DND-41 (cell line): ENCODE measurements at places on chromosomes 12 and 14.

DNA sequence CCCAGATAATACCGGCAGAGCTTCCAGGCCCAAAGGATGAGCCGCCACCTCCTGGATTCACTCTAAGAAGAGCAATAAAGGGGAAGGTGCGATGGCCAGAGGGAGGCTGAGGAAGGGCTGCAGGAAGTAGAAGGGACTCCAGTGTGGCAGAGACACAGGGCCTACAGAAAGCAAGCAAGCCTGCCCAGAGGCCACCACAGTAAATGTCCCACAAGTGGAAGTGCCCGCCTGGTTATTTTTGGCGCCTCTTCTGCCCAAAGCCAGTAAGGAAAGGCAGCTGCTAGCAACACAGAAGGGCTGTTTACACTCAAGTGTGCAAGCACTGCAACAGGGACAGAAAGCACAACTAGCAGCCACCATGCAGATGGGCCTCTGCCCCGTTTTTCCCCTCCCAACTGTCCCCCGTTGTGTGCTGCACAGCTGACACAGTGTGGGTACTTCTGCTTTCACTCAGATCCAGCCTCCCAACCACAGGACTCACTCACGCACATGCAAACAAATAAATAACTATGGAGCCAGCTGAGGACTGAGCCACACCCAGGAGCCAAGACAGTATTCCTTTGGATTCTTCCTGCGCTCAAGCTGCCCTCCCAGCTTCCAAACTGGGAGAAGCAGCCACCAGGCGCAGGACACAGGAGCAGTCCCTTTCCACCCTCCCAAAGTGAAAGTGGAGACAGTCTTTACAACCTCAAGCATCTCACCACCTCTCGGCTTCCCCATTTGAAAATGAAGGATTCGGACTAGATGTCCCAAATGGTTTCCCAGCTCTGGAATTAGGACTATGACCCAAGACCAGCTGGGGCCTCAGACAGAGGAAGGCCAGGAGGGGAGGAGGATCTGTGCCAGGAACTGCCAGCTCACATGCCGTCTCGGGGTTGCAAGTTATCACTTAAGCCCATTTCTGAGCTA lies 40.0 kb upstream of the PNMA1 start:
- DNase-seq: no peak

GRCh38 chr12:57214398-57214781 lies 2.2 kb upstream of the NXPH4 start:
- DNase-seq: peak; percentile 78

DNA sequence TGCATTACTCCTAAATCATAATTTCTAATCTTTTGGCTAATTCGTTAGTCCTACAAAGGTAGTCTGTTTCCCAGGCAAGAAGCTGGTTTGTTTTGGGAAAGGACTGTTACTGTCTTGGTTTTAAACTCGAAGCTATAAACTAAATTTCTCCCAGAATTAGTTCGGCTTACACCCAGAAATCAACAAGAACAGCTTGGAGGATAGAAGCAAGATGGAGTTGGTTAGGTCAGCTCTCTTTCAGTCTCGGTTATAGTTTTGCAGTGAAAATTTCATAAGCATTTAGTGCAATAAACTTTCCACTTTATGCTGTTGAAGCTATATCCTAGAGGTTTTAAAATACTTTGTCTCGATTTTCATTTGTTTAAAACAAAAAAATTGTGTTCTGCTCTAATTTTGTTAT lies 100.3 kb downstream of the SLCO1A2 start:
- DNase-seq: no peak

- DNase-seq: peak; percentile 17
Observed at GRCh38 chr12:115922952-115923564, 354.4 kb downstream of the MED13L start.

DNA sequence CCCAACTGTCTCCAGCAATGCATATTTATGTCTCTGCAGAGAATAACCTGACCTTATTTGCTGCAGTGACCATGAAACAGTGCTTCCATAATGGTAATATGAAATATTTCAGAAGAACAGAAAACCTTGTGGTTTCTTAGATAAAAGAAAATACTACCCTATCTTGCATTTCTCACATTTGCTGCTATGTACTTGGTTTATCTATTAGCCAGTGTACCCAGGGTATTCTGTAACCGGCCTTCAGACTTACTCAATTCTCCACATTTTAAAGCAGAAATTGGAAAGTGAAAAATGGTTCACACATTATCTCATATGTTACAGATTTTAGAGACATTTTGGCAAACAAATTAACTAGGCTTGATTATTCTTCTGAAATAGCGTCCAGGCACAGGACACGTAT lies 57.9 kb upstream of the CCDC91 start:
- no peak for DNase-seq

DNA sequence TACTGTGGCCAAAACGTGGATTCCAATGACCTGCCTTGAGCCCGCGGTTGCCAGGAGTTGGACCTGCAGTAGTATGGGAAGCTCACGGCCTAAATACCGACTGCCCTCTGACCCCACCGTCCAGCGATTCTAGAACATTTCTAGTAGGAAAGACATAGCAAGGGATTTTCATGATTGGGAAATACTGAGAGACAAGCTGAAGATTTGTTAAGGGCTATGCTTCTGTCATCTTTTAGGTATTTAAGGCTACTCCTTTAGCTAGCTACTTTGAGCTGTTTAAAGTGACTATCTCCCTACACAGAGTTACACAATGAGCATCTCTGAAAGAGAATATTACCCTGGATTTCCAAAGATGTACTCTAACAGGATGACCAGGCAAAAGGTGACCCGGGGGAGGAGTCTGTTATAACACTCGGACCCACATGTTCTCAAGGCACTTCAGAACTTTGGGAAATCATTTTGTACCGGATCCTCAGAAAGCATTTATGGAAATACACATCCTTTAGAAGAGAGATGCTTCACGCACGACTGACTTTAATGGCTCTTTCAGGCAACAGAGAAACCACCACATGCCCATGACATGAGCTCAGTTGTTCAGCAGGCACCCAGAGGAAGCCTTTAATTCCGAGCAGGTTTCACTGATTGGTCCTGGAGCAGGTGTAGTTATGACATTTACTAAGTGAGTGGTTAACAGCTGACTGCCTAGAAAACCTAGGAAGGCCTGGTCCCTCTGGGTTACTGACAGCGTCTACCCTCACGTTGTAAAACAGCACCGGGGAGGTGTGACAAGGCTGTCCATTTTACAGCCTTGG lies 4.2 kb downstream of the BAG5 start:
- DNase-seq: no peak

GRCh38 chr14:104268725-104269436 lies 130.5 kb downstream of the KIF26A start:
- no peak for DNase-seq

- no peak for DNase-seq
Observed at GRCh38 chr12:51128919-51129318, 44.0 kb downstream of the TFCP2 start.

DNA sequence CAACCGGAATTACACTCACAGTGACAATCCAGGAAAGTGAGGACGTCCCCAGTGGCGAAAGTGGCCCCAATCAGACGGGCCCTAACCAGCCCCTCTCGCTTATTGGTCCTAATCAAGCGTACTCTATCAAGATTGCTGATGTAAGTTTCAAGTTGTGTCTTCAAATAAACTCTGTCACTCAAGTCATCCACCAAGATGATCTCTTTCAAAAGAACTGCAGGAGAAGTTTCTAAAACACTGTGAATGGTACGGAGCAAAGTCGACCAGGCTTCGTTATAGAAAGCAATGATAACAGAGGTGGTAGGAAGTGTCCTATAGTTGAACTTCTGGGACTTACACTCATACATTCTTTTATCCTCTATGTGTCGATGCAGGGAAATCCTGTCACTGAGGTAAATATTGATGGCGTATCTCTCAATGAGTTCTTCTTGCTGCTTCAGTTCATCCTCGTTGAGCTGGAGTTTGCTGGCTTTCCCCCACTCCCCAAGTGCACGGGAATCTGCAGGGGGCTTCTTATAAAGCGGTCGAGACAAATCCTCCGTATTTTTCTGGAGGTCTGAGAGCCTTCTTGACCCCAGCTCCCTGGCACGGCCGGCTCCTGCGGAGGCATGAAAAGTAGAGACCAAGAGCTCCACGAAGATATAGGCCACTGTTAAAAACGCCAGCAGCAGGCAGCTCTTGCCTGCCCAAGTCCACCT lies 604 bp downstream of the GALNT4 start:
- DNase-seq: no peak

DNA sequence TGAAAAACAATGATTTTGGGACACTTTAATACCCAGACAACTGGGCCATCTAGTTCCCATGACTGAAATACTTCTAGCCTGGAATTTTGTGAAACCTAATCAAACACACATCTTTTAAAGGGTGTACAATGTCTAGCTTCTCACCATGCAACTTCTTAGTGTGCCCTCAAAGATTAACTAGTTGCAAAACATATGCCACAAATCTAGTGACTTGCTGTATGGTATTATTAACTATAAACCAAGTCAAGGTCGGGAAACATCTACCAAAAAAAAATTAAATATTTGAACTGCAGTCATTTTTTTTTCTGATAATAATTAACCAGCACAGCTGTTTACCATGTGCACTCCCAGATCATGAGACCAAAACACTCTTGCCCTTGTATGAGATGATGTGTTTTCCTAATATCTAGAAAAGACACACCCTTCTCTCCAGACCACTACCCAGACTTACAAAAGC lies 171.8 kb upstream of the FOXN3 start:
- no peak for DNase-seq

GRCh38 chr12:75481013-75481705 lies 604 bp downstream of the GLIPR1 start:
- DNase-seq: no peak

DNA sequence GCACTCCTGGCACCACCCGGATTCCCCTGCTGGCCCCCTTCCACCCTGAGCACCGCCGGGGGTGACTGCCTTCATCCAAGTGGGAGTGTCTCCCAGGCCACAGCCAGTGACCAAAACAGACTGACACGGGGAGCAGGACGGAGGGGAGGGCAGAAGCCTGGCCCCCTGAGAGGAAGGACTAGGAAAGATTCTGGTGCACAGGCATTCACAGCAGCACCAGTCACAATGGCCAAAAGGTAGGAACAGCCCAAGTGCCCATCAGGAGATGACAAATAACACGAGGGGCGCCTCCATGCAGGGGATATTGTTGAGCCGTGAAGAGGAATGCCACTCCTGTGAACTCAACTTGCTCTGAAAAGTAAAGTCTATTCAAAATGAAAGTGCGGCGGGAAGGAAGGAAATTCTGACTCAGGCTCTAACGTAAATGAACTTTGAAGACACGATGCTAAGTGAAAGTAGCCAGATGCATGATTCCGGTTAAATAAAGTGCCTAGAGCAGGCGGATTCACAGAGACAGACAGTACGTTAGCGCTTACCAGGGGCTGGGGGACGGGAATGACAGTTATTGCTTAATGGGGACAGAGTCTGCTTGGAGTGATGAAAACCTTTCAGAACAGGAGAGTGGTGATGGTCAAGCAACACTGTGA lies 146.1 kb upstream of the NCOR2 start:
- DNase-seq: peak; percentile 30

- no peak for DNase-seq
Observed at GRCh38 chr12:10113075-10113474, 14.3 kb upstream of the CLEC1A start.

DNA sequence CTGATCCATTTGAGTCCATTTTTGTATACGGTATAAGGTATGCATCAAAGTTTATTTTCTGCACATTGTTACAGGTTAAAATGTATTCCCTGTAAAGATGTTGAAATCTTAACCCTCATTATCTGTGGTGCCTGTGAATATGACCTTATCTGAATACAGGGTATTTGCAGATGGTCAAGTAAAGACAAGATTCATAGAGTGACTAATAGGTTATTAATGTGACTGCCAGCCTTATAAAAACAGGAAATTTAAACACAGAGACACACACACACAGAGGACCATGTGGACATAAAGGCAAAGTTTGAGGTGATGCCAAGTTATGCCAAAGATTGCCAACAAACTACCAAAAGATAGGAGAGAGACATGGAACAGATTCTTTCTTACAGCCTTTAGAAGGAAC lies 347.2 kb upstream of the DCN start:
- no peak for DNase-seq

DNA sequence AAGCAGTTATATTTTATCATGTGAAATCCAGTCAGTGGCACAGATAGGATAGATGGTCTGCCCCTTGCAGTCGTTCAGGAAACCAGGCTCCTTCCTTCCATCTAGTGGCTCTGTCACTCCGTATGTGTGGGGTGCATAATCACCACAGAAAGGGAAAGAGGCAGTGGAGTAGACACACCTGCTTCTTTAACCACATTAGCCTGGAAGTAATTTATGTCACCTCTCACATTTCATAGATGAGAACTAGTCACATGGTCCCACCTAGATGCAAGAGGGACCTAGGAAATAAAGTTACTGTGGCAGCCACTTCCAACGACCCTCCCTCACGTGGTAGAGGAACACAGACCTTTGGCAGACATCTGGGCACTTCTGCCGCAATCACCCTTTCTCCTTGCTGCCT lies 14.2 kb upstream of the RNU6-8 start:
- peak; percentile 32 for DNase-seq

DNA sequence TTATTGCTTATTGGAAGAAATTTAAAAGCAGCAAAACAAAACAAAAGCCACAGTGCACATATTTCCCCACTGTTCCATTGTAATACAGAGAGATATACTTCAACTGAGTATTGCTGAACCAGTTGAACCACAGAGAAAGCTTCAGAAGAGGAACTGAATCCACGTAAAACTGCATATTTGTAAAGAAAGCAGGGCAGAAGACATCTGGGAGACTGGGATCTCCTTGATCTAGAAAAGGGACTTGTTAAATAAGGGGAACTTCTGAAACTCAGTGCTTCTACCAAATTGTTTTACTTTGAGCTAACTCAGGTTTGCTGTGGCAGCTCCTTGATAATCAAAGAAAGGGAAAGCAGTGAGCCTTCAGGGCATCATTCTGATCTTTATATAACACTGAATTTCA lies 411.1 kb upstream of the MDGA2 start:
- no peak for DNase-seq

- DNase-seq: no peak
Observed at GRCh38 chr14:56180754-56181542, 62.7 kb downstream of the PELI2 start.

DNA sequence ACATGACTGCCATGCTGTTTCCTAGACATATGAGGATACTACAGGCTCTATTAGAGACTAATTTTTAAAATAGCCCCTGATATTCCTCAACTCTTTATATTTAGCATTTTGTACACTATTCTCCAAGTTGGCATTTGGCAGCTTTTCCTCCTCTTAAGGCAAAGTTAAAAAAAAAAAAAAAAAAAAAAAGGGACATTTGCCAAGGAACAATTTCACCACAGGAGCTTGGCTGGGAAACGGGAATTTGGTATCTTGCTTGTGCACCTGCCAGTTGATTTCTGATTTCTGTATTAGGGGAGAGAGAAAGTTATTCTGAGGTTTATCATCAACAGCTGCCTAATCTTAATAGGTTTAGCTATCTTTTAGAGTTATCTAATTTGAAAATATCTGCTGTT lies 87.2 kb downstream of the CAND1 start:
- DNase-seq: no peak

- DNase-seq: peak; percentile 41
Observed at GRCh38 chr14:65940056-65940735, 527.7 kb downstream of the FUT8 start.
